ENCODE measurements at places on chromosomes 6 and 20.

- no peaks in the 10 kb centered on the region for H3K36me3 ChIP-seq
- H3K27me3 ChIP-seq, result no peaks in the 10 kb centered on the region
- no peak overlapping the region for H3K4me3 ChIP-seq
- no peak overlapping the region for H3K27ac ChIP-seq
Measured at GRCh38 chr20:36549628-36549941, 8.3 kb downstream of the MYL9 start.

- DNase-seq, result no peak
- no peaks in the 10 kb centered on the region for H3K36me3 ChIP-seq
- H3K4me1 ChIP-seq, result no peaks in the 10 kb centered on the region
- H3K4me3 ChIP-seq, result no peak overlapping the region
- H3K27ac ChIP-seq, result no peak overlapping the region
Measured at GRCh38 chr20:14478126-14478525, 140.7 kb upstream of the FLRT3 start.

GRCh38 chr20:52076164-52076563, 115.4 kb downstream of the ZFP64 start:
- H3K4me3 ChIP-seq, result no peak overlapping the region
- H3K27ac ChIP-seq, result no peak overlapping the region
- DNase-seq, result no peak
- no peaks in the 10 kb centered on the region for H3K27me3 ChIP-seq
- H3K36me3 ChIP-seq, result no peaks in the 10 kb centered on the region

- H3K36me3 ChIP-seq, result no peaks in the 10 kb centered on the region
- no peaks in the 10 kb centered on the region for H3K27me3 ChIP-seq
- H3K4me3 ChIP-seq, result no peak overlapping the region
- no peak for DNase-seq
Measured at GRCh38 chr6:75502884-75503283, 9.3 kb upstream of the FILIP1 start.

GRCh38 chr20:64156136-64156885, 7.9 kb upstream of the MYT1 start:
- no peak overlapping the region for H3K4me3 ChIP-seq
- H3K4me1 ChIP-seq, result no peaks in the 10 kb centered on the region
- no peak overlapping the region for H3K27ac ChIP-seq
- no peaks in the 10 kb centered on the region for H3K36me3 ChIP-seq

- H3K36me3 ChIP-seq, result no peaks in the 10 kb centered on the region
- DNase-seq, result no peak
- H3K27me3 ChIP-seq, result no peaks in the 10 kb centered on the region
- no peak overlapping the region for H3K4me3 ChIP-seq
- no peaks in the 10 kb centered on the region for H3K4me1 ChIP-seq
- no peak overlapping the region for H3K27ac ChIP-seq
Measured at GRCh38 chr6:53608396-53608795, 57.2 kb downstream of the KLHL31 start.

DNA sequence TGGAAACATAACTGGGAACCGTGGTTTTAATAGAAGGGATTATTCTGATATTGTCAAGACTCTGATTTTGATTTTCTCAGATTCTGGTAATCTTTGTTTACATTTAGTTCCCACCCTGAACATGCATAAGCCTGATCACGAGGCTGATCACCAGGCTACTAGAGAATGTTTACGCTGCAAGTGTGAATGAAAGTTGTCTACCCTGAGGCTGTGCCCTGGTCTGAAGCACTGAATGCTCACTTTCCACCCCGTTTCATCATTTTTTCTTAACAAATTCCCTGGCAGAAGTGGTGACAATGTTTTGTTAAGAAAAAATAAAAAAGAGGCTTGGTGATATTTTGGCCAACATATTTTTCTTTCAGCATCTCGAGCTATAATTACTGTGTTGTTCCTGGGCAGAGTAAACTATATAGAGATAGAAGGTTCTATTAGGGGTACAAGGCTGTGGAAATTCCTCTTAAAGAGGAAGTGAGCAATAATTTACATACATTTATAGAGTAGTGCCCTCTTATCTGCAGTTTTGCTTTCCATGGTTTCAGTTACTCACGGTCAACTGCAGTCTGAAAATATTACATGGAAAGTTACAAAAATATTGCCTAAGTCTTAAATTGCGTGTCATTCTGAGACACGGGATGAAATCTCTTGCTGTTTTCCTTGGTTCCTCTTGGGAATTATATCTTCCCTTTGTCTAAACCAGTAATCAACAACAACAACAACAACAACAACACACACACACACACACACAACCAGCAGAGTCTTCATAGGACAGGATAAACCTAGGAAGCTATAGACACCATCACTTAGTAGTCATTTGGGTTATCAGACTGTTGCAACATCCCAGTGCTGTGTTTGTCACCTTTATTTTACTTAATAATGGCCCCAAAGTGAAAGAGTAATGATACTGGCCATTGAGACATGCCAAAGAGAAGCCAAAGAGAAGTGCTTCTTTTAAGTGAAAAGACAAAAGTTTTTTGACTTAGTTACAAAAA, 566.6 kb upstream of the CITED2 start:
- H3K27me3 ChIP-seq, result no peaks in the 10 kb centered on the region
- no peak overlapping the region for H3K4me3 ChIP-seq
- no peak for DNase-seq
- no peak overlapping the region for H3K27ac ChIP-seq
- no peaks in the 10 kb centered on the region for H3K4me1 ChIP-seq

- H3K27ac ChIP-seq, result no peak overlapping the region
- no peaks in the 10 kb centered on the region for H3K27me3 ChIP-seq
- H3K4me3 ChIP-seq, result no peak overlapping the region
- no peaks in the 10 kb centered on the region for H3K4me1 ChIP-seq
Measured at GRCh38 chr6:99092461-99092860, 144.7 kb upstream of the FBXL4 start.

DNA sequence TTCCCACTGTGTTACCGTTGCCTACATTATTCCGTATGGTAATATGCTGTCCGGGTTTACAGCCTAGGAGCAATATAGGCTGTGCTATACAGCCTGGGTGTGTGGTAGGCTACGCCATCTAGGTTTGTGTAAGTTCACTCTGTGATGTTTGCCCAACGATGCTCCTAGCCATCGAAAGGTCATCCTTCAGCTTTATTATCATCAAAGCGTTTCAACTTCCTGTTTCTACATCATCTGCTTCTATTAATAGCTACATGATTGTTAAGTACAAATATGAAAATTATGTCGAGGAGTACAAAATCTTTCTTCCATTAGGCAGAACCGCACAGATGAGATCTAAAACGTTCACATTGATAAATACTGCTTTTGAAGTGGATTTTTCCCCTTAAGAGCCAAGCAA, 69.9 kb downstream of the PPP1R14C start:
- no peak overlapping the region for H3K4me3 ChIP-seq
- no peaks in the 10 kb centered on the region for H3K4me1 ChIP-seq
- no peak overlapping the region for H3K27ac ChIP-seq
- DNase-seq, result no peak
- no peaks in the 10 kb centered on the region for H3K36me3 ChIP-seq
- H3K27me3 ChIP-seq, result peaks cover 2% of the 10 kb centered on the region

DNA sequence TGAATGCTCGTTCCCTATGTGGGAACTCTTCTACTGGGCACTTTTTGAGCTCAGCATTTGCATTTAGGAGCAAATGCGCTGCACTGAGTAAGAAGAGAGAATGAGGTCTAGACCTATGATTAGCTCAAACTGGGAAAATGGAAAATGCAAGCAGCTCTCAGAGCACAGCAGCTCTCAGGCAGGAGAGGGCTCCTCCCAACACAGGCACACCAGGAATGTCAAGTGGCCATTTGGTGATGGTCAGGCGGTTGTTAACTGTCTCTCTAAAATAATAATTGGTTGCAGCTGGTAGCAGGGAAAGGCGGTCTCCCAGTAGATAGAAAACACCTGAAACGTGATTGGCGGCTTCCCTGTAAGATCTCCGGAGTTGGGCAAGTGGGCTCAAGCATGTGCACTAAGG, 162.0 kb upstream of the ECI2 start:
- H3K36me3 ChIP-seq, result no peaks in the 10 kb centered on the region
- peaks cover 2% of the 10 kb centered on the region for H3K27me3 ChIP-seq
- H3K4me3 ChIP-seq, result no peak overlapping the region

- peaks cover 6% of the 10 kb centered on the region for H3K4me1 ChIP-seq
- no peak for DNase-seq
- no peak overlapping the region for H3K27ac ChIP-seq
Measured at GRCh38 chr6:158268361-158269147, 43.7 kb upstream of the TULP4 start.

DNA sequence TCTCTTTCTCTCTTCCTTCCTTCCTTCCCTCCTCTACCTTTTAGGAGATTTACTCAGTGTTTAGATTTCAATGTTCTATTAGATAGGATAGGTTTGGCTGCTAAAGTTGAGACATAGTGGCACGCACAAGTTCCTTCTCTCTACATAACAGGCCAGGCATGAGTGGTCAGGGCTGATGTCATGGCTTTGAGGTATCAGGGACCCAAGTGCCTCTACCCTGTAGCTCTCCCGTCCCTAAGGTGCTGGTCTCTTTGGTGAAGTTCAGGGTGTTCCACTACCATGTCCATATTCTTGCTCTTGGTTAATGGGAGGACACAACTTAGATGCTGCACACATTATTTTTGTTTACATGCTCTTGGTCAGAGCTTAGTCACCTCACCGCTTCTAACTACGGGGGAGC, 245.3 kb downstream of the QKI start:
- H3K4me3 ChIP-seq, result no peak overlapping the region
- no peak overlapping the region for H3K27ac ChIP-seq
- no peak for DNase-seq
- H3K36me3 ChIP-seq, result no peaks in the 10 kb centered on the region

GRCh38 chr6:38997128-38997761, 51.3 kb upstream of the GLP1R start:
- H3K27ac ChIP-seq, result no peak overlapping the region
- no peak overlapping the region for H3K4me3 ChIP-seq
- H3K4me1 ChIP-seq, result no peaks in the 10 kb centered on the region
- DNase-seq, result peak; percentile 55

GRCh38 chr20:62146019-62146755, 2.6 kb downstream of the SS18L1 start:
- H3K4me1 ChIP-seq, result peaks cover 36% of the 10 kb centered on the region
- H3K36me3 ChIP-seq, result peaks cover 28% of the 10 kb centered on the region
- no peak overlapping the region for H3K27ac ChIP-seq
- H3K4me3 ChIP-seq, result no peak overlapping the region

GRCh38 chr6:35044145-35044745, 96.9 kb downstream of the TCP11 start:
- H3K4me1 ChIP-seq, result peaks cover 54% of the 10 kb centered on the region
- H3K36me3 ChIP-seq, result peaks cover 7% of the 10 kb centered on the region
- H3K4me3 ChIP-seq, result no peak overlapping the region
- no peaks in the 10 kb centered on the region for H3K27me3 ChIP-seq
- peak overlapping the region; percentile 50 for H3K27ac ChIP-seq
- DNase-seq, result no peak

DNA sequence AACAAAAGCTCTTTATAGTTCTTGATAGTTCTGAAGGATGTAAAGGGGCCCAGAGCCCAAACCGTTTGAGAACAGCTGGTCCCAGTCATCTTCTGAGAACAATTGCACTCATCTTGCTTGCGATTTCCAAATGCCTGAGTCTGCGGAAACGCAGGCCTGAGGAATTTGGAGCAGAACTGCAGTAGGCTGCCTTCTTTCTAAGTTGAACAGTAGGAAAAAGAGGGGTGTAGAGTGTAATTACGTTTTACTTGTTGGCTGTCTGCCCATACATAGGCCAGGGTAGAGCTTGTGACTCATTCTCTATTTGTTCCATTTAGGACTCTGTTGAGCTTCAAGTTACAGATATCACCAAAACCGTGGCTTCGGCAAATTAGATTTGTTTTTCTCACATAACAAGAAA, 42.0 kb upstream of the KIF16B start:
- DNase-seq, result no peak
- no peak overlapping the region for H3K4me3 ChIP-seq
- no peak overlapping the region for H3K27ac ChIP-seq

GRCh38 chr6:86536121-86536520, 401.2 kb upstream of the HTR1E start:
- no peak for DNase-seq
- no peak overlapping the region for H3K4me3 ChIP-seq
- H3K27me3 ChIP-seq, result no peaks in the 10 kb centered on the region
- no peaks in the 10 kb centered on the region for H3K4me1 ChIP-seq
- H3K36me3 ChIP-seq, result no peaks in the 10 kb centered on the region

- peaks cover 47% of the 10 kb centered on the region for H3K27me3 ChIP-seq
- H3K36me3 ChIP-seq, result no peaks in the 10 kb centered on the region
- no peak overlapping the region for H3K27ac ChIP-seq
- no peak overlapping the region for H3K4me3 ChIP-seq
Measured at GRCh38 chr20:57654363-57654997, 34.3 kb upstream of the ZBP1 start.

DNA sequence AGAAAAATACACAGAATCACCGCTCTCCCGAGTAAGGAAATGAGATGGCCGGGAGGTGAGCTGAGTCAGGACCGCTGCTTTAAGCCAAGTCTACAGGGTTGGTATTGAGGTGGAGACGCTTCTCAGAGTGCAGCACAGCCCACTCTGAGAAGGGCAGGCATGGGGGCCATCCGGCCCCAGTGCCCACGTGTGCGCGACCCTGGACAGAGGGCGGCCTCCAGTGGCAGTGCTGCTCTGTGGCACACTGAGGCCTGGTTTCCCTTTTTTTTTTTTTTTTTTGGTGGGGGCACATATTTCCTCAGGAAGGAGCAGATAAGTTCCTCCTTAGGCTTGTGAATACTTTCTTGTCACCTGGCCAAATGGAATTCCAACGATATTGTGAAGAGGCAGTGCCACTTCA, 88.8 kb downstream of the FOXC1 start:
- no peak overlapping the region for H3K27ac ChIP-seq
- H3K27me3 ChIP-seq, result no peaks in the 10 kb centered on the region
- H3K4me3 ChIP-seq, result no peak overlapping the region
- no peaks in the 10 kb centered on the region for H3K36me3 ChIP-seq
- DNase-seq, result no peak

- no peak overlapping the region for H3K27ac ChIP-seq
- H3K4me3 ChIP-seq, result no peak overlapping the region
- H3K27me3 ChIP-seq, result no peaks in the 10 kb centered on the region
- no peaks in the 10 kb centered on the region for H3K36me3 ChIP-seq
Measured at GRCh38 chr6:90730151-90730673, 143.3 kb upstream of the MAP3K7 start.

DNA sequence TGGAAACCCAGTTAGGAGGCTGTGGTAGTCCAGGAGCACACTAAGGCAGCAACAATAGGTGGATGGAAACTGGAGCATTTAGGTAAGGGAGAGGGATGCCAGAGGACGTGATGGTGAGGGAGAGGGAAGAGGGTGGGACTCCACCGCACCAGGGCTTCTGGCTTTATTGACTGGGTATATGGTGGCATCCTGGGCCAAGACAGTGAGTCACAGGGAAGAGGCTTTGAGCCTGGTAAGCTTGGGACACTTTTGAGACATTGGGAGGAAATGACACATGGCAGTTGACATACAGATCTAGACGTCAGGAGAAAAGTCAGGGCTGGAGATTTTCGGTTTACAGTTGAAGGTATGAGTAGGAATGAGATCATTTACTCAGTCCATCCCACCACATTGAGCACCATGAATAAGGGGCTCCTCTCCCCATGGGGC, 14.9 kb downstream of the NT5E start:
- H3K4me3 ChIP-seq, result no peak overlapping the region
- DNase-seq, result no peak
- no peaks in the 10 kb centered on the region for H3K27me3 ChIP-seq
- no peaks in the 10 kb centered on the region for H3K36me3 ChIP-seq

Measured in DND-41 (cell line).